Brain microvascular endothelial cell (primary cell): ENCODE measurements at places on chromosomes 5 and 9.

DNA sequence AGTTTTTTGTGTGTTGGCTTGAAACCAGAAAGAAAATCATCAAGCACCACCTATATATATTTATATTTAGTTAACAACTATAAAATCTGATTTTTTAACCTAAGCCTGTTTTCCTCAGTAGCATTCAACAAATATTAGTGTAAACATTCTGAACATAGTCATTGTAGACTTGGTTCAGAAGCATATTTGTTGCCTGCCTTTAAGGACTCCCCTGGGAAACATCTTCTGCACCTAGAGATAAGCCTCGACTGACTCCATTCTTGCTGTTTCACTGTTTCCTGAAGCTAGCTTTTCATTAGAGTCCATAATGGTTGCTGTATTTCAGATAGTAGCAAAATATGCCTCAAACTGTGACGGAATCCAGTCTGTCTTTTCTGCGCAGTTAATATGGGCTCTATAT lies 123.5 kb downstream of the TRIO start:
- no peak for DNase-seq

- no peak for DNase-seq
Measured at GRCh38 chr5:143976055-143976454, 164.1 kb downstream of the HMHB1 start.

DNA sequence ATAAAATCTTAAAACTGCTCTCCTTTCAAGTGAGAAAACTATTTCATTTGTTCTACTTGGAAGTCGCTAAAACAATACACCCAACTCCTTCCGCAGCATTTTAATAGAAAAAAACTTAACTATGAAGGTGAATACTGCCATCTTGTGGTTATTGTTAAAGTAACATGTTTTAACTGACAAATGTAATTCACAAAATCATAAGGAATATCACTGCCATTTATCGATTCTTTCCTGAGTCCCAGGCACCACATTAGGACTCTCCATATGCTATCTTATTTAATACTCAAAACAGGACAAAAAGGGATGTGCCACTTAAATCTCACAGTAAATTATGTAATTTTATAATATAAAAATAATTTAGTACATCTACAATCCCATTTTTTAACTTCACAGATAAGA lies 130.5 kb upstream of the ITGA1 start:
- no peak for DNase-seq

DNA sequence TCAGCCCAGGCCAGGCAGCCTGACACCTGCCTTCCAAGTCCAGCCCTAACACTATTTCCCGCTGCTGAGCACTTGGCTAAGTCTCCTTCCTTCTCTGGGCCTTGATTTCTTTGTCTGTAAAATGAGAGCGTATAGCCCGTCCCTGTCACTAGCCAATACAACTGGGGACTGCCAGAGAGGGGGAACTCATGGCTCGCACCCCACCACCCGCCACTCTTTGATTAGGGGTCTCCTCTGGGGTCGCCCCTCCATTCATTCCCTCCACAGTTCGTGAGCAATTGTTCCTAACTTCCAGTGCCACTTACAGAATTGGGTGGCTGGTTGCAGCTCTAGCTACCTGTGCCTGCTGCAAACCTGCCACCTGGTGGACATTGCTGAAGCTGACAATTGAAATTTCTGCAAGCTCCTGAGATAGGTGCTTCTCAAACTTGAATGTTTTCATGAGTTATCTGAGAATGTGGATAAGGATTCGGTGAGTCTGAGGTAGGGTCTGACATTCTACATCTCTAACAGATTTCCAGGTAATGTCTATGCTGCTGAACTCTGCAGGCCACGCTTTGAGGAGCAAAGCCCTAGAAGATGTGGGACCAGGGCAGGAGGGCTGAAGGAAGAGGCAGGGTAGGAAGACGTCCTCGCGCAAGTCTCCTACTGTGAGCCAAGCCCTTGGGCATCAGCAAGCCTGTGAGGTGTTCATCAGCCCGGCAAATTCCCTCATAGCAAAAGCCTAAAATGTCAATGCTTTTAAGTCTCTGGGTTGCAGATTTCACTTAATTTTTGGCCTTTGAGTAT lies 13.3 kb upstream of the RECK start:
- DNase-seq: peak; percentile 69

DNA sequence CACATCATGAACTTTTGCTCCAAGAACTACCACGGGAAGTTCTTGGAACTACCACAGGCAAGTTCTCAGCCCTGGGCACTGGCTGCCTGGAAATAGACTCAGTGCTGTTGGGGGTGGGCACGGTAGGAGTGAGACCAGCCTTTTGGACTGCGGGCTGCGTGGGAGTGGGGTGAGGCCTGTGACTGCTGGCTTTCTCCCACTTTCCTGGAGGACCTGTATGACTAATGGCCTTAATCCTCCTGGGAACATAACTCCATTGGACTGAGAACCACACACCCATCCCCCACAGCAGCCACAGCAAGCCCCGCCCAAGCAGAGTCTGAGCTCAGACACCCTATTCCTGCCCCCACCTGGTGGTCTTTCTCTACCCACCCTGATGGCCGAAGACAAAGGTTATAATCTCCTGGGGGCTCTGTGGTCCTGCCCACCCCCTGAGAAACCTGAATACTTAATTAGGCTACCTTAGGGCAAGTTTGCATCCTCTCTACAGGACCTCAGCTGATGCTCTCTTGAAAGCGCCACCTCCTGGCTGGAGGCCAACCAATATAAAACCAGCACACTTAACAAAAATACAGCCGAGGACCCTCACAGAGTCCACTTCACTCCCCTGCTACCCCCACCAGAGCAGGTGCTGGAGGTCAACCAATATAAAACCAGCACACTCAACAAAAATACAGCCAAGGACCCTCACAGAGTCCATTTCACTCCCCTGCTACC lies 112.6 kb downstream of the CACNA1B start:
- no peak for DNase-seq

DNA sequence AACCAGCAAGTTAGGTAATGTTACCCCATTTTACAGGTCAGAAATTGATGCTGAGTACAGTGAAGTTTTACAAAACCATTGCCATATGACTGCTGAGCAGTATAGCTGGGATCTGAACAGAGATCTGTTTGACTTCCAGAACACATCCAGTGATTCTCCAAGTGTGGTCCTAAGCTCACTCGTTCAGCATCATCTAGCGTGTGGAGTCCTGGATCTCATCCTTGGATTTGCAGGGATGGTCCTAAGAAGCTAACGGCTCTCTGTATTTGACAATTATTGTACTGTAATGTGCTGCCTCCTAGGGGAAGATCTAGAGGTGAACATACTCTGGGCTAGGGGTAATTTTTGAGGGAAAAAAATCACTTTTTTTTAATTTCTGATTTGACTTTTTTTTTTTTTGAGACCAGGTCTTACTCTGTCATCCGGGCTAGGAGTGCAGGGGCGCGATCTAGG lies 1.4 kb downstream of the SLC26A2 start:
- DNase-seq: peak; percentile 53

DNA sequence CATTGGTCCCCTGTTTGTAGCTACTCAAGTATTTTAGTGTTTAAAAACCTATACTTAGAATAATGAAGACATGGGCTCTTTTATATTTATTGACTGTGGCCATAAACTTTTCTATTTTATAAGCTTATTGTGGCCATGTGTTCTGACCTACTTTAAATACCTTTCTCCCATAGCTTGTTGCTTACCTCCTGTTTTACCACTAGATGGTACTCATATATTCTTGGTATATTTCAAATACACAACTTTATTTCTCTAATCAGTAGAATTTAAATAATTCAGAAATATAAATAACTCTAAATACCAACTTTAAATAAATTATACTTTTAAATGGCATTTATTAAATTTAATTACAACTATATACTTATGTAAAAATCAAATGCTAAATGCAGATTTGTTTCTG lies 498.0 kb downstream of the PRDM9 start:
- no peak for DNase-seq

DNA sequence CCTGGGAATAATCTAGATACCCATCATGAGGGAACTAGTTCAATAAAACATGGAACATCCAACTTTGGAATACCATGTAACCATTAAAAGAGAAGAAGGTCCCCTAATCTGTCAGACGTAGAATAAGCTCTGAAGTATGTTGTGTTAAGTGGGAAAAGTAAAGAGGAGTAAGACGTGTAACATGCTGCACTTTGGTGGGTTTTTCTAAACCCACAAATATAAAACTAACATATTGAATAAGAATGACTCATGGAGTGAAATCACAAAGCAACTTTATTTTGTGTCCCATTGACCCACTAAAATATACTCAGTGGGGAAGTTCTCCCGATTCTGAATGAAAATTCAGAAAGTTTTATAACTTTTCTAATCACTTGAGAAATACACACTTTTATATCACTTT lies 67.9 kb upstream of the PIK3R1 start:
- DNase-seq: no peak

- no peak for DNase-seq
Measured at GRCh38 chr5:149610589-149611255, 29.4 kb downstream of the ARHGEF37 start.

DNA sequence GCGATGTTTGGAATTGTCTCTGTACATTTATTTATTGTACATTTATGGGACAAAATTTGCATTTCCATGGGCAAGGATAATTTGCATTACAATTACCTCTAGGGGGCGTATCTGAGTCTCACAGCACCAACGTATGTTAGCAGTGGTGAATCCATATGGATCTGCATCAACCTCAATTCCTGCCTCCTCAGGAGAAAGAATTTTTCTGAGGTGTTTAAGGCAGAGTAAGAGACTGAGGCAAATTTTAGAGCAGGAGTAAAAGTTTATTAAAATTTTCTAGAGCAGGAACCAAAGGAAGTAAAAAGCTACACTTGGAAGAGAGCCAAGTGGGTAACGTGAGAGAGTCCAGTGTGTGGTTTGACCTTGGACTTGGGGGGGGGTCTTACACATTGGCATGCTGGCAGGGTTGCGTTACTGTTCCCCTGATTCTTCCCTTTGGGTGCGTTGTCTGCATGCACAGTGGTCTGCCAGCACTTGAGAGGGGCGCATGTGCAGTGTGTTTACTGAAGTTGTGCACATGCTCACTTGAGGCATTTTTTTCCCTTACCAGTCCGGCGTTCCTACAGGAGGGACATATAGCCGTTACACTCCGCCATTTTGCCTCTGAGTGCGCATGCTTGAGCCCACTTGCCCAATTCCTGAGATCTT lies 21.0 kb upstream of the RAB14 start:
- DNase-seq: peak; percentile 48

DNA sequence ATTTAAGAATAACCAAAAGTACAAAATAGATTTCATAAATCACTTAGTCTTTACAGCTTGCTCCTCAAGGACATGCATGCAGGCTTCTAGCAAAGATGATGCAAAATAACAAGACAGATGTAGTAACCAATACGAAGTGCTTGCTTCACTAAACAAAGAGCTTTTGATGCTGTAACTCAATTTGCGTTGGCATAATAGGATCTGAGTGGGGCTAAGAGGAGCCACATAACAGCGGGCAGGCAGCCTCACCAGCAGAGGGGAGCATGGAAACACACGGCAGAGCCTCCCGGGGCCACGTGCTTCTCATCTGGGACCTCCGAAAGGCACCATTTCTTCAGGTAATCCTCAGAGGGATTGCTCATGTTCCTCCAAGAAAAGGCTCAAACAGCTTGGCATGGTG lies 139.7 kb downstream of the C5orf15 start:
- no peak for DNase-seq

DNA sequence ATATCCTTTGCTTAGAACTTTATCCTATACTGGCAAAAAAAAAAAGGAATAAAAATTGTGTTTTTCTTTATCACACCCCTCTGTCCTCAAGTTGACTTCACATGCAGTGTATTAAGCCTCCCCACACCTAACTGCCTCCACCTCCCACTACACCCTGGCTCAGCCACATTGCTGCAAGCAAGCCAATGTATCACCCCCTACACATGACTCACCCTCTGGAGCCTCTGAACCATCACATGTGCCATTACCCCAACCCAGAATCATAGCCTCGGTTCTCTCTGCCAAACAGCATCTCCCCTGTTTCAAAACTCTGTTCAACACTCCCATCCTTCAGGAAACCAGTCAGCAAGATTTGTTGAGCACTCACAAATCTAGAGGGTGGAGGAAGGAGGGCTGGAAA lies 209.0 kb downstream of the CWC27 start:
- no peak for DNase-seq

GRCh38 chr5:79202076-79202475 lies 33.9 kb upstream of the JMY start:
- peak; percentile 9 for DNase-seq

GRCh38 chr5:149024943-149025342 lies 37.9 kb downstream of the SH3TC2 start:
- DNase-seq: no peak

DNA sequence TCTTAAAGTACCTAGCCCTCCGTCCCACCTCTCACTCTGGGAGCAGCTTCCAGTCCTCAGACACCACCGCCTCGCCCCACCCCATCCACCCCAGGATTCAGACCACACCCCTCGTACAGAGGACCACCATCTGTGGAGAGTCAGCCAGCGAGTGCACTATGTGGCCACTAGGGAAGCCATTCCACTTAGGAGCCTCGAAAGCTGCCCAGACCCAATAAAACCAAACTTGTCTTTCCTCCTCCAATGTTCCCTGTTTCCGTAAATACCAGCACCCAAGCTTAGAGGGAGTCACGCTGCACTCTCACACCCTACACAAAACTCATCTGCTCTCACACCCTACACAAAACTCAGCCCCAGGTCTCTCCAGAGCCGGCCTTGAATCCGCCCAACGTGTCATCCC lies 1.9 kb downstream of the GCNT4 start:
- DNase-seq: no peak

DNA sequence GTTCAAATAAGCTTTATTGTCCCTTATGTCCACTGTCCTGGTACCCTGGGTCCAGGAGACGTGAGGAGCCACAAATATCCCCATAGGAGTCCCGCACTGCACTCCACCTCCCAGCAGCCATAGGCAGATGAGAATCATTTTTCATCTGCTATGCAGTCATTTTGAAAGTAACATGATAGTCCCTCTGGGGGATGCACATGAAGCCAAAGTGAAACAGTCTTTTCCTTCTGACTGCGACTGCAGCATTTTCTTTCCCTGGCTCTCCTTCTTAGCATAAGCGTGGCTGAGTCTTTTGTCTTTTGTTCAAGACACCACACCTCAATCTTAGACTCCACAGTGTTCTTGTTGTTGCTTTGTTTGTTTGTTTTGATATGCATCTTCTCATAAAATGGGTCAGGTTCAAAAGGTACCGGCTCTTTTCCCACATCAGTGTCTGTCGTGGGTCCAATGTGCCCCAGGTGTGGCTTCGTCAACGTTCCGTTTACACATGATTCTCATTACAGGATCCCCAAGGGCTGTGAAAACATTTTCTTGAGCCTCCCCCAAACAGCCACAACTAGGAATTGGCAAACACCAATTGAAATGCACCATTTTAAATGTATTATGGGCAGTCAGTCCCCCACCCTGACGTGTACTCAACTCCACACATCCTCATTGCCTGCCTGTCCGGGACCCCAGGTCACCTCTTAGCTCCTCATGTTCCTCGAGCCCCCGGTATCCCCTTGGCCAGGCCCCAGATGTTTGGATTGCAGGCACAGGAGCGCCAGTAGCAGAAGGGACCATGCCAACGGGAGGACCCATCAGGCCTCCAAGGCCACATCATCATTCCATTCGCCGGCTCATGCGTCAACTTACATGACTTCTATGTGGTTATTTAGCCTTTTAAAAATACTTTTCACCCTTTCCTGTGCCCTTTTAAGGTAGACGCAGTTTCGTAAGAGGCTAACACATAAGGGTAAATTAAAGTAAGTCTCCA lies 237.8 kb upstream of the DAPK1 start:
- DNase-seq: peak; percentile 39
